Activated naive CD4-positive, alpha-beta T cell (primary cell): ENCODE measurements at places on chromosomes 1 and 21.

DNA sequence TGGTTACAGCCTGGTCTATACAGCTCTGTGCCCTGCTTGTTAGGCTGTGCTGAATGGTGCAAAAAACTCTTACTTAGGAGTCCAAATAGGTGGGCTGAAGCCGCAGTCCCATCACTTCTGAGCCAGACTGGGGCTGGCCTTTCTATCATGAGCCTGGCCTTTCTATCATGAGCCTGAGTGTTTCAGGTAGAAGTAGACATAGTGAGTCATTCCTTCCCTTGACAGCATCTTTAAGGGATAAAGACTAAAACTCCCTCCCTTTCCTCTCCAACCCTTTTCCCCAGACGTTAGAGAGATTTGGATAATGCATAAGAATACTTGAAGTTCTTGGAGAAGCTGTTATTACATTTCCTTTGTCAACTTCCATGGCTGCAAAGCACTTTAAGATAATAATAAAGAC is 46.5 kb upstream of the PARP1 start:
- no peak for DNase-seq

GRCh38 chr1:216814576-216815259 is 91.5 kb upstream of the ESRRG start:
- no peak for DNase-seq

GRCh38 chr1:166960858-166961474 is 14.4 kb downstream of the ILDR2 start:
- no peak for DNase-seq

GRCh38 chr21:41011951-41012366 is 156.0 kb upstream of the BACE2 start:
- no peak for DNase-seq

- no peak for DNase-seq
Observed at GRCh38 chr1:91856996-91857395, 29.0 kb downstream of the TGFBR3 start.

DNA sequence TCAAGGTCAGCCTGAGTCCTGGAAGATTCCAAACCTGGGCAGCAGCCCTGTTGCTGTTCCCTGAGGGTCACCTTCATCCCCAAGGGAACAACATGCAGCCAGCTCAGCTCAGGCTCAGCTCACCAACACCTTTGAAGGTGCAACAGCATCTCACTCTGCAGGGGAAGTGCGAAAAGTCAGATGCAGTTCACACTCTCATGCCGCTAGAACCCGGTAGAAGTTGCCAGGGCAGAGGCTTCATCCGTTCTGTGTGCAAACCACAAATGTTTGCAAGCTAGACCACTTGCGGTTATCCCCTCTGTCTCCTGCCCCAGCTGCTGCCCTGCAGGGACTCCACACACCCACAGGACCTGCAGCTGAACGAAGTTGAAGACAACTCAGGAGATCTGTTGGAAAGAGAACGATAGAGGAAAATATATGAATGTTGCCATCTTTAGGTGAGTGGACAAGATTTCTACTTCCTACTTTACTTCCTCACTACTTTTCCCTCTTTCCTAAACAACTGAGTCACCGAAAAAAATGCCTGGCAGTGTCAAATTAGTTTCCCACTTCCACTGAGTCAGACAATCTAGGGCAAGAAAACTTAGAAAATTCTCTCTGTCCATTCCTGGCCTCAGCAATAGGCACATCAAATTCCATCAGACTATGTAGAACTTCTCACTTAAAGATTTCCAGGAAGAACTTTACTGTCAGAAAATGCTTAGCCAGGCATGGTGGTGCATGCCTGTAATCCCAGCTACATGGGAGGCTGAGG is 1.8 kb upstream of the FCRL6 start:
- no peak for DNase-seq
